ENCODE measurements at places on chromosomes 2 and 18.

DNA sequence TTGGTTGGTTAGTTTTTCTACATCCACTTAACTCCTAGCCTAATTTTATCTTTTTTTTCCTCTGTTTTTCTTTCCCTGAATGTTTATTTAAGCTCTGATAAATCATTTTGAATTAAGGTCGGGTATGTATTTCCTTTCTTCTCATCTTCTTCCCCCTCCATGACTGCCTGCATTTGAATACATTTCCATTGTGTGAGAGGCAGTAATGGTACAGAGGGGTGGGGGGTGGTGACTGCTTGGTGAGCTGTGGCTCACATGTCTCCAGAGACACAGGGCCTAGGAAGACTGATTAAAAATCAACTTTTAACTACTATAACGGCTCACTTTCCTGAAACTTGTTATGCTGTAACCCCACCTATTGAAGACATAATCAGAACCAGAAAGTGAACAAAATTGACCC is 58.0 kb downstream of the NEDD4L start:
- no peak for DNase-seq

DNA sequence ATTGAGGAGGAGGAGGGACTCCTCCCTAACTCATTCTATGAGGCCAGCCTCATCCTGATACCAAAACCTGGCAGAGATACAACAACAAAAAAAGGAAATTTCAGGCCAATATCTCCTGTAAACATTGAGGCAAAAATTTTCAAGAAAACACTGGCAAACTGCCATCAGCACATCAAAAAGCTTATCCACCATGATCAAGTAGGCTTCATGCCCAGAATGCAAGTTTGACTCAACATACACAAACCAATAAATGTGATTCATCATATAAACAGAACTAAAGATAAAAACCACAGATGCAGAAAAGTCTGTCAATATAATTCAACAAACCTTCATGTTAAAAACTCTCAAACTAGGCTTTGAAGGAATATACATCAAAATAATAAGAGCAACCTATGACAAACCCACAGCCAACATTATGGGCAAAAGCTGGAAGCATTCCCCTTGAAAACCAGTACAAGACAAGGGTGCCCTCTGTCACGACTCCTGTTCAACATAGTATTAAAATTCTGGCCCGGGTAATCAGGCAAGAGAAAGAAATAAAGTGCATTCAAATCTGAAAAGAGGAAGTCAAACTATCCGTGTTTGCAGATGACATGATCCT is 1014.3 kb downstream of the CBLN2 start:
- no peak for DNase-seq

- no peak for DNase-seq
These were observed 79.1 kb downstream of the ZRANB3 start for GRCh38 chr2:135451966-135452365.

DNA sequence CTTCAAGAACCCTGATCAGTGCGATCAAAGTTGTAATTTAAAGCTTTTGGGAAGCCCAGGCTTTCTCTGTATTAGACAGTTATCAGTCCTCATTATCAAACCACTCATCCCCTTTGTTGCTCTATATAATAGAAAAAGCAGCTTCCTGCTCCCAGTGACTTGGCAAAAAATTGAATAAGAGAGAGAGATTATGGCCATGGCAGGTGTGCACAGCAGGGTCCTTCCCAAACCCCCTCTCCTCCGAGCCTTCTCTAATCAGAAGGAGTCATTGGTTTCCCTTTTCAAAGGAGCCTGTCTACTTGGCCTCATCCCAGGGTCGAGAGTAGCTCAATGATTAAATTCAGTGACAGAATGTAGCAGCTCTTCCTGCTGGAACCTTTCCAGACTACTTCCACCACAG is 81.5 kb downstream of the SEMA4F start:
- no peak for DNase-seq

- DNase-seq: no peak
These were observed 734.4 kb downstream of the CBLN2 start for GRCh38 chr18:71809711-71810110.

DNA sequence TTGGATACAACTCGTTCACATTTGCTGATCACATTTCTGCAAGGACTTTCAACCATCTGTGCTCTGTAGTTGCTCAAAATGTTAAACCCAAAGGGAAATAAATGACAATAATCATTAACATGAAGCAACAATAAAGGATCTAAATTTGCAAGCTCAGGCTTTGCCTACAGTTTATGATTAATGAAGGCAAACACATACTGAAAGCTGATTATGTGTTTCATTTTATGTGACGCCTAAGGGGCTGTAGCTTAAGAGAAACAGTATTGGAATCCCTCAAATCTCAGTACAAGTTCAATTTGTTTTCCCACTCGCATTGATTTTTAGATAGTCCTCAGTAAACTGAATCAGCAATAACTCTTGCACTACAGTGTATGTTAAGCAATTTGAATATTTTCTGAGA is 160.3 kb upstream of the FSIP2 start:
- no peak for DNase-seq

DNA sequence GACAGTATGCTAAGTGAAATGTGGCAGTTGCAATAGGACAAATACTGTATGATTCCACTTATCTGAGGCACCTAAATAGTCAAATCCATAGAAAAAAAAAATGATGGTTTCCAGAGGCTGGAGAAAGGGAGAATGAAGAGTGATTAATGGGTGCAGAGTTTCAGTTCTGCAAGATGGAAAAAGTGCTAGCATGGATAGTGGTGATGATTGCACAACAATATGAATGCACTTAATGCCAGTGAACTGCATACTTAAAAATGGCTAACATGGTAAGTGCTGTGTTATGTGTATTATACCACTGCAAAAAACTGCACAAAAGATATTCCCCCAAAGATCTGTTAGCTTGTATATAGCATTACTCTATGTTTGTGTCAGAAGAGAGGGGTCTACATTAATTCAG is 185.4 kb downstream of the INHBB start:
- DNase-seq: no peak

DNA sequence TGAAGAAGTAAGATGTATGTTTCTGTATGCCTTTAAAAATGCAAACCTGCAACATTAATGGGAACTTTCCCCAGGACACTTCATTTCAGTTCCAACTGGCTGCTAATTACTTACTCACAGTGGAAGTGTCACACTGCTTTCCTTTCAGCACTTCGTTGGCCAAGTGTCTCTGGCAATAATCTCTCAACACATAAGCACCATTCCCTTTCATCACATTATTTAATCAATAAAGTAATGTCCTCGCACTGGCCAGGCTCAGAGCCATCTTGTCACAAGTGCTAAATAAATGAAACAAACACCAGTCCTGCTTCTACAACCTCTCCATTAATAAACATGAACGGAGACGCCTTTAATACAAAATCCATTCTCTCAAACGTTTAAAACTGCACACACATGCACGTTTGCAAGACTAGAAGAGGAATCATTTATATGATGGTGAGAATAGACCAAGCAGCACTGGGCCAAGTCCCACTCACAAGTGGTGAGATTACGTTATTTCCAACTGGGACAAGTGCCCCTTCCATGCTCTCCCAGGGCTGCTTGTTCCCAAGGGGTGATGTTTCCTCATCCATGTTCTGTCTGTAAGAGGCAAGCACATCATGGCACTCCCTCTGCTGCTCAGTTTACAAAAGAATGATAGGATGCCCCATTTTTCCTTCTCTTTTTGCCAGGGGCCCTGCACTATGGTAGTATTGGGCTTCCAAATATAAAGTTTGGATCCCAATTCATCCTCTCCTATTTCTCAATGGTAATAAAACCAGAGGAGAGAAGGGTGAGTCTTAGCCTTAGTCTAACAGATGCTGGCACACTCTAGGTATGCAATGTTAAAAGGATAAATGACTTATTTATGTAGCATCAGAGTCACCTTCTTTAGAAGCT is 56.8 kb upstream of the ETAA1 start:
- no peak for DNase-seq

- DNase-seq: no peak
These were observed 146.2 kb upstream of the OSR1 start for GRCh38 chr2:19504400-19505198.

GRCh38 chr2:224264259-224264658 is 137.6 kb downstream of the FAM124B start:
- no peak for DNase-seq

- DNase-seq: no peak
These were observed 118.4 kb downstream of the ALK start for GRCh38 chr2:29802986-29803385.

DNA sequence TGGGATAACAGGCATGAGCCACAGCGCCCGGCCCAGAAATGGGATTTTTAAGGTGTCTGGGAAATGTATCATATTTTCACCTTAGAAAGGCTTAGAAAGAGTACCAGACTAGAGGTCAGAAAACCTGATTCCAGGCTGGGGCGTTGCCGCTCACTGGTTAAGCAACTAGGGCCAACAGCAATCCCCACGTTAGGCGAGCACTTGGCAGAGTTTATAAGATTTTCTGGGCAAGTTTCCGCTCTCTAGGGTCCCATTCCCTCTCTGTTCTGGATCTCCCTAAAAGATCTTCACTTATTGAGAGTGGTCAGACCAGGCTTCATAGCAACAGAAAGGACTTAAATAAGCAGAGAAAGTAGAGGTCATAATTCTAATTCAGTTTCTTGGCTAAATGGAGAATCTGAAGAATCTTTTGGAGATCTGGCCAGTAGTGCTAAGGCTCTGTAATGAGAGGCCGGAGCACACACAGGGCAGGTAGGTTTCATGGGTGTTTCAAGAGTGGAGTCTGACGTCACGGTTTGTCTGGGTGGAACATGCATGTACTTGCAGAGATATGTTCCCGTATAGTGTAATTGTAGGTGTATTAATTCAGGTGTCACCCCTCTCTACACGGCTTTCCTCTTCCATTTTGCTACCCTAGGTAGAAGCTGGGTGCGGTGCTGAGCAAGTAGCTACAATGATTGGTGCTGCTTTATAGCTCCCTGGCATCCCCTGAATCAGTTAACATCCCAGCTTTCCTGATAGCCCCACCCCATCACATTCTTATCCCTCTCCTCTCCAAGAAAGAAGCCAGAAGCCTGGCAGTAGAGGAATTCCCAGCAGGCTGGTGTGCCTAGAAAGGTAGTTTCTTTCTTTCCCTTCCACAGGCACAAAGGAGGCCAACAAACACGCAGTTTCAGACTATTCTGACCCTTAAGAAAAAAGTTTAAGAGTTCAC is 4.4 kb upstream of the SMAD7 start:
- no peak for DNase-seq

DNA sequence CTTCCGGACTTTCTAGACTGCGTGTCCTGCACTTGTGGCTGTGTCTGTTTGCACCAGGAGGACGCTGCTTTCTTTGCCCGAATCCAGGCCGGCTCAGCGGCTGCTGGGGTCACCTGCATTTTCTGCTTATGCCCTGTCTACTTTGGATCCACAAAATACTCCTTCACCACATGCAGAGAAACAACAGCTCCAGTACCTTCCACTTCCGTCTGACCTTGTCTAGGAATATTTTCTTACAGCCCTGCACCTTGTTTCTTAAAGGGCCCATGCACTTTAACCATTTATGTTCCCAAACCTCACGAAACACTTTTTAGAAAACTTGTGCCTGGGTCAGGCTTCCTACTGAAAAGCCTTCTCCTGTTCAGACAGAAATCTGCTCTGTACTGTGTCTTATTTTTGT is 129.4 kb upstream of the NCK2 start:
- DNase-seq: no peak

GRCh38 chr2:205117125-205117524 is 565.2 kb upstream of the NRP2 start:
- DNase-seq: no peak

DNA sequence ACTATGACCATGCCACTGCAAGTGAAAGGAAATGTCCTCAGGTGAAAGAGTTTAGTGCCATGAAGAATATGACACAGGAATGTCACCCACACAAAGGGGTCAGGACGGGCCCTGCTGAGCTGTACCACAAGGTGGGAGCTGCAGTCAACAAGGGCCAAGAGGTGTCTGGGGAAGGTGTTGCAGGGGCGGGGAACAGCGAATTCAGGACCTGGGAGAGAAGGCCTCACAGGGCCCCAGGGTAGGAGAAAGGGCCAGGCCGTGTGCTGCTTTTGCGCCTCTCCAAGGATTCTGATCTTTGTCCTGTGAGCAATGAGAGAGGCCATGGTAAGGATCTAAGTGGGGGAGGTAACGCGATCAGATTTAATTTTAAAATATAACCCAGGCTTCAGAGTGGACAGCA is 23.6 kb downstream of the CYB5A start:
- DNase-seq: no peak

DNA sequence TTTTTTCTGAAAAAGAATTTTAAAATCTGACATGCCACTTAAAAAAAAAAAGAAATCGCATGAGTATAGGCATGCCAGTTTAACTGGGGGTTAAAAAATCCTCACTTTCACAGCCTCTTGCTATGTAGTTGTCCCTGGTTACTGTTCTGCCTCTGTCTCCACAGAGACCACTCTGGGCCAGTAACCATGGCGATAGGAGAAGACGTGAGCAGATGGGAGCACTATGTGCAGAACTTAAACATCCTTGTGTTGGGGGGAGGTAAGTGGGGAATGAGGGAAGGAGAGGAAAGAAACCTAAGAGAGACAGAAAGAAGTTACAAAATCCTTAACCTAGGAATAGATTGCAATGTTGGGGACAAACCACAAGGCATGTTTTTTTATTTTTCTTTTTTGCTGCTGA is 75.9 kb upstream of the CYRIA start:
- no peak for DNase-seq

DNA sequence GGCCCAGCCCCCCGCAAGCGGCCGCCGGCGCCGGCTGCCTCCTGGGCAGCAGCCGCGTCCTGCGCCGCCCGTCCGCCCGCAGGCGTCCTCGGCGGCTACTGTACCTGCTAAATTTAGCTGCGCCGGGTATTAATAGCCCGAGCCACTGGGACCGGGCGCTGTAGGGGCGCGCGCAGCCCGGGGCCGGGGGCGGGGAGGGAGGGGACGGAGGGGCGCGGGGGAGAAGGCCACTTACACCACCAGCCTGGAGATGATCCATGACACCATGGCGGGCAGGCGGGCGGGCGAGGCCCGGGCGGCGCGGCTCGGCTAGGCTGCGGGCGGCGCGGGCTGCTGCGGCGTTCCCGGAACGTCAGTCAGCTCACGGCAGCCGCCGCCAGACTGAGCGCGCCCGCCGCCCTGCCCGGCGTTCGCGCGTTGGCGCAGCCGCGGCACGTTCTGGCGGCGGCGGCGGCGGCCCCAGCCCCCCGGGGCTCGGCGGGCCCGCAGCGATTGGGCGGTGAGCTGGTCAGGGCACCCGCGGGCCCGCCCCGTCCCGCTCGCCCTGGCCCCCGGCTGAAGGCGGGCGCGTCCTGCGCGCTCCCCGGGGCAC is at the start of gene REEP1:
TSS of gene REEP1 (minus strand) at position 383 of the 592 bp plus-strand sequence. CDS start at position 267, 116 bp downstream.
- DNase-seq: no peak

GRCh38 chr2:152510621-152511020 is 175.6 kb downstream of the FMNL2 start:
- no peak for DNase-seq

DNA sequence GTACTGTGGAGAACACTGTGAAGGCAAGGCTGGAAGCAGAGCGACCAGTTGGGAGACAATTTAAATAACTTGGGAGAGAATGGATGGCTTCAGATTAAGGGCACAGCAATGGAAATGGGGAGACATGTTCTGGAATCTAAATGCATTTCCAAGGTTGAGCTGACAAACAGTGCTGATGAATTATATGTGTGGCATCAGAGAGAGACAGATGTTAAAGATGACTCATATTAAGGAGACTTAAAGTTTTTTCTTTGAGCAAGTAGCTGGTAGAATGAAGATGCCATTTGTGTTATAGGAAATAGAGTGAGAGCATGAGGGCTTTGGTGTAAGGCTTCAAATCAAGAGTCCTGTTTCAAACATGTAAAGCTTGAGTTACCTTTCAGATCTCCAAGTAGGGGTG is 441.8 kb downstream of the SETBP1 start:
- DNase-seq: no peak

- DNase-seq: no peak
These were observed 34.8 kb upstream of the LINC00305 start for GRCh38 chr18:64183665-64184064.

All from stimulated activated CD8-positive, alpha-beta memory T cell treated with anti-CD3 and anti-CD28 coated beads, Interleukin-2, amount 100 ng/mL, for 48 hours (primary cell).